ENCODE measurements at places on chromosomes 12 and 14.
A peak's percentile ranks its signal among the peaks of the same experiment; 100 is the strongest.

- DNase-seq = no peak
Observed at GRCh38 chr14:75871181-75871880, 110.5 kb downstream of the TGFB3 start.

DNA sequence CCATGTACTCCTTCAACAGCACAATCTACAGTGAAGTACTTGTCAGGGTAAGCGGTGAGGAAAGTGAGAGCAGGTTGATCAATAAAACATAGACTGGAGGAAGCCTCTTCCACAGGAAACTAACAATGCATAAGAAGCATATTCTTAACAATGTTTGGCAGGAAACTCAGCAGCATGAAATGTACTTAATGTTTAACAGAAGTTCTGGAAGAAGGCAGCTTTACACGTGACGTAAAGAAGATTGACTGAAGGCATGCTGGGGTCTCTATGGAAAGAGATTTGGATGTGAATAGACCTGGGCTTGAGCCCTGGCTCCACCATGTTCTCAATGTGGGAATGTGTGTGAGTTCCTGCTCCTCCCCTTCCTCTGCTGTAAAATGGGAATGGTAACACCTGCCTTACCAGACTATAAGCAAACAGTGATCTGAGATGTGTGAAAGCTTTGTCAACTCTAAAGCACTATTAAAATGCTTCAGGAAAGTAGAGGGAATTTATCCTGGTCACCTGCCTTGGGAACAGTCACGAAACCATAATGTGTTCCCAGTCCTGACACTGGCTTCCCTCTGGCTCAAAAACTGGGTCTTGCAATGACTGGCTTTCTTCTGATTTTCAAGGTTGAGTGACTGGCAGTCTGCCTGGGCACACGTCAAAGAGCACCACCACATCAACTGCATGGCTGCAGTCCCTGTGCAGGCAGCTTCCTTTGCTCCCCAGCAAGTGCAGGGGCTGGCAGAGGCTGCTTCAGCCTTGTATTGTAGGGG, 384.6 kb downstream of the APAF1 start:
- no peak for DNase-seq

DNA sequence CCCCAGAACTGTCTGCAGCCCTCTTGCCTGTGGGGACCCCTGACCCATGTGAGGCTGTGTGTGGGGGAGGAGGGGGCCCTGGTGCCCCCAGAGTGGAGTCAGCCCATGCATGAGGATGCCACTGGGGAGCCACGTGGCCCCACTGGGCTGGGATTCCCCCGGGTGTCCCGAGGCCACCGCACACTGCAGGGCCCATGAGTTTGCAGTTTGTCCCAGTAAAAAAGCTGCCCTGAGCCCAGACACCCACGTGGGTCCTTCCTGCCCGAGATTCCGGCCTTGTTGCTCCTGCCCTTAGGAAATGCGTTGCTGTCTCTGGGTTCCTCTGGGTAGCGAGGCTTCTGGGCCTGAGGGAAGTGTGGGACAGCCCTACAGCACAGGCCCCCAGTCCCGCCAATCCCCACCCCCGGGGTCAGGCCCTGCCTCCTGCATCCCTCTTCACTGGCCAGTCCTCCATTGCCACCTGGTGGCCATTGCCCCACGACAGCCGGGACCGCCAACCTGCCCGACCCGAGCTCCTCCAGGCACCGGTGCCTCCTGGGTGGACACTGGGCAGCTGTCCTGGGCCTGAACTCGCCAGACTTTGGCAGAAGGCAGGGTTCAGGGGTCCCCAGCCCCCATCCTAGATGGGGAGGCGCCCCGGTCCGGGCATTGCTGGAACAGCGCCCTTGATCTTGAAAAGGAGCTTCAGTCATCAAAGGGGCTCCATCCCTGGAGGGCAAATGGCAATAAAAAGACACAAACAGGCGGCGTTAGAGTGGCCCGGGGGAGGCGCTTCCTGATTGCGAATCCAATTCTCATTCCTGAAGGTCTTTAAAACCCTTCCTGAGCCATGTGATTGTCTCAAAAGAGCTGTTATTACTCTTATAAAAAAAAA, 15.6 kb upstream of the C14orf180 start:
- DNase-seq = peak; percentile 44

GRCh38 chr12:1665366-1665765, 25.5 kb upstream of the ADIPOR2 start:
- no peak for DNase-seq

GRCh38 chr14:98015921-98016320, 1218.7 kb downstream of the VRK1 start:
- DNase-seq = no peak

DNA sequence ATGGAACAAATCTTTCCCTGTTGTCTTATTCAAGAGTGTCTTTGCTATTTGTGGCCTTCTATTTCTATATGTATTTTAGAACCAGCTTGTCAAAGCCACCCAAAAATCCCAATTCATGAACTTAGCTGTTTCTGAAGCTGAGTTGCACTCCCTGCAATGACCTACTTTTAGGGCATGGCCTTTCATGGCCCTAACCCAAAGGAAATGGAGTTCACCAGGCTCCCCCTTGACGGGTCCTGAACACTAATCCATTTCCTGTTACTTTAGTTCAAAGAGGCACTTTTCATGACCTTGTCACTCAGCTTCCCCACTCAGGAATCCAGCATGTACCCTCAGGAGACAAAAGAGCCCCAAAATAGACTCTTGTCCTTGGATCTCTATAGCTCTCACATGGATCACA, 7.6 kb downstream of the TMED8 start:
- no peak for DNase-seq

DNA sequence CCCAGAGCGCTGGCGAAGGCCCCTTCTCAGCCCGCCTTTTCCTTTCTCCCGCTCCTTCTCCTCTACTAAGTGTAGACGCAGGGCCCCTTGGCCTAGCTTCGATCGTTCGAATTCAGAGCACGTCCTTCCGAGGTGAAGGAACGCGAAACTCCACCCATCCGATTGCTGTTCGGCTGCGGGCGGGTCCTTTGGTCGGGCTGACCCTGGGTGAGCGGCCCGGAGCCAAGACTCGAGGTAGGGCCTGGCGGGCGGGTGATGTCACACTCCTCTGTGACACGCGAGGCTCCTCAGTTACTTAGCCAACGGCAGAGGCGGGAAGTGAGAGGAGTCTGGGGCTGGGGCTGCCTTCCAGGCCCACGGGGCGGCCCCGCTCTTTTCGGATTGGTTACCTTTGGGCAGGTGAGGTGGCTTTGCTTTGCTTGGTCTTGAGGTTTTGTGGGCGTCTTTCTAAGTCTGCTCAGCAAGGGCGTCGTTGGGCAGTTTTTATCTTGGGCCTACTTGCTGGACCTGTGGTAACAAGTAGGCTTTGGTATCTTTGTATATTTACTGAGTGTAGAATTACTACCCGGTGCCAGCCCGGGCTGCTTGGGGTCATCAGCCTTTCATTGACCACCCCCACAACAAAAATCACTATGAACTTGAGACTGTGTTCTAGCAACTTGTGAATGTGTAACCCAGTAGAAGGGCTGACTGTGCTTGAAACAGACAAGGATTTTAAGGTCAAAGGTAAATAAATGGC, 694 bp downstream of the TMBIM6 start:
- DNase-seq = peak; percentile 86

- DNase-seq = no peak
Observed at GRCh38 chr14:55949708-55950107, 168.5 kb upstream of the PELI2 start.

- no peak for DNase-seq
Observed at GRCh38 chr12:21509768-21510167, 8.2 kb downstream of the GOLT1B start.

- DNase-seq = no peak
Observed at GRCh38 chr14:93870377-93870776, 56.8 kb upstream of the FAM181A start.

- DNase-seq = no peak
Observed at GRCh38 chr14:34912966-34913365, 37.8 kb upstream of the BAZ1A start.

GRCh38 chr12:13851828-13852227, 129.6 kb downstream of the GRIN2B start:
- no peak for DNase-seq

DNA sequence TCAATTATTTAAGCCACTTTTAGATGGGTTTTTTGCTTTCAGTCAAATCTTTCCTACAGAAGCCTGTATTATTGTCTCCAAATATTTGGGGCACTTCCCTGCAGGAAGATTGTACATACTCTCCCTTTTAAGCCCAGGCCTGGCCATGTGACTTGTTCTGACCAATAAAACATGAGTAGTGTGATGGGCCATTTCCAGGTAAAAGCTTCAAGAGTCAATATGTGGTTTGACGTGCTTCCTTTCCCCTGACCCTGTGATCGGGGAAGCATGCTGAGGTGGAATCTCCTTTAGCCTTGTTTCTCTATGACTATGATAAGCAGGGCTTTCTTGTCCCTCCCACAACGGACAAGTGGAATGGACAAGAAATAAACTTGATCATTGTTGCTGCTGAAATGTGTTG, 14.2 kb upstream of the NIN start:
- DNase-seq = no peak

DNA sequence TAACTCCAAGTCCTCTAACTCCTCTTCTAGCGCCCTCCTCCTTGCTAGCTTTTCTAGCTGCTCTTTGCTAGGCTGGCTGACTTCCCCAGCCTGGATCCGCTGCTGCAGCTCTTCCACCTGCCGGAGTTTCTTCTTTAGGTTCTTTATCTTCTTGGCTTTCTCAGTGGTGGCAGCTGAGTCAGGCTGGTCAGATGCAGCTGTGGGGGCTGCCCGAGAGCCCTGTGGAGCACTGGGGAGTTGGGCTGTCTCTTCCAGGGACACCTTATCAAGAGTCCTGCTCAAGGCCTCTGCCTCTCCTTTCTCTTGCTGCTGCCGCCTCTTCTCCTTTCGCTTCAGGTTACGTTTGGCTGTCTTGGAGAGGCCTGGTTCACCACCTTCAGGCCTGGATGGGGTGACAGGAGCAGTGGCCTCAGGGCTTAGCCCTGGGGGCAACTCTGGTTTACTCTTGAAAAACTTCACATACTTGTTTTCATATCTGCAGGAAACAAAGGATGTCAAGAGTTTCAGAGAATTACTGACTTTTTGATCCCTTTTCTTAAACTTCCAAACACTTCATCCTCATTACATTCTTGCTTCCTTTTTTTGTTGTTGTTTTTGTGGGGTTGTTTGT, 25.7 kb downstream of the PYM1 start:
- no peak for DNase-seq

DNA sequence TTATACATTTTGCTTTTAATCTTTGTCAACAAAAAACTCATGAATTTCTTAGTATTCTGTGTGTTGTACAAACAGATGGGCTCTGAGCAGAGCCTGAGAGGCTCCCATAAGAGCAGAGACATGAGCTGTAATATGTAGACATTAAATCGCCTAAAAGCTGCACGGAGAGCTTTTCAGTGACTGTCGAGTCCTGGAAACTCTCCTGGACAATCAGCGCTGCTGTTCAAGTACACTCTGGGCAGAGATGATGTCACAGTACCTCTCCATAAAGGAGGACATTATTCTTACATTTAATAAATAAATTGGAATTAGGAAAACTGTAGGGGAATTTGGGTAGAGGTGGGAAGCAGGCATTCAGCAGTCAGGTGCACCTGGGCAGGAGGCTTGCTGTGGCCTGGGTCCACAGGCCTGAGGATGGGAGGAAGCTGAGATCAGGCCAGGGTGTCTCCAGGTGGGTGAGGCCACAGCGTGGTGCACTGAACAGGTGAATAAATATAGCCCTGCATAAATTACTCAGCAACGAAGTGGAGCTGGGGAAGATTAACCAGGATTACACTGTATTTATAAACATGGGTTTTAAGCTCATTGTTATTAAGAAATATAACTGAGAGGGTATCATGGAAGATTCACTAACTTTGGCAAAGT, 13.3 kb upstream of the TCL1A start:
- no peak for DNase-seq

GRCh38 chr12:132660052-132660451, 27.1 kb downstream of the POLE start:
- no peak for DNase-seq

GRCh38 chr12:24780697-24781368, 168.1 kb downstream of the BCAT1 start:
- peak; percentile 58 for DNase-seq

- peak; percentile 95 for DNase-seq
Observed at GRCh38 chr14:22536853-22537338, 52.1 kb downstream of the DAD1 start.

DNA sequence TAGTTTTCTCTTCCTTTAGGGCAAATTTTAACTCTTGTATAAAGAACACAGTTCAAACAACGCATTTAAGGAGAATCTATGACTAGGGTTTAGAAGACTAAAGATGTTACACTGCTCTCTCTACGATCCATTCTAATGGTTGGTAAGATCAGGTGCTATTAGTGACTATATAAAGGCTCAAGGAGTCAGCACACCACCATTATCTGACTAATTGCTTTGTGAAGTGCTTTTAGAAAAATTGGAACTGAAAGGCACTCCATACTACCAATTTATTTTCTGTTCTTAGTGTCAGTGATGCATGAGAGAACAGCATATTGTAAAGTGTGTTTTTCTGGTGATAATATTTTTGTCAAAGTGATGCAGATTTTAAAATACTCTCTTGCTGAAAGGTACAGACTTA, 136.8 kb downstream of the SYT1 start:
- no peak for DNase-seq

DNA sequence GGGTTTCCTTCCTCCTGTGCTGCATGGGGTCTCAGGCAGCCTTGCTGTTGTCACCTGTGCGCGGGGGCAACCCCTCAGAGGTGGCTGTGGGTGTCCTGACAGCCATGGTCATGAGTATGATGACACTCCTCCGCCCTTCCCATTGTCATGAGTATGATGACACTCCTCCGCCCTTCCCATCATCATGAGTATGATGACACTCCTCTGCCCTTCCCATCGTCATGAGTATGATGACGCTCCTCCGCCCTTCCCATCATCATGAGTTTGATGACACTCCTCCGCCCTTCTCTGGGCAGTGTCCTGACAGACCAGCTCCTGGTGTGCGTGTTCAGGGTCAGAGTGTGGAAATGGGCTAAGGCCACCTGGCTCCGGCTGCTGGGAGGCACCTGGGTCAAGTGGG, 40.0 kb downstream of the FBRSL1 start:
- no peak for DNase-seq

DNA sequence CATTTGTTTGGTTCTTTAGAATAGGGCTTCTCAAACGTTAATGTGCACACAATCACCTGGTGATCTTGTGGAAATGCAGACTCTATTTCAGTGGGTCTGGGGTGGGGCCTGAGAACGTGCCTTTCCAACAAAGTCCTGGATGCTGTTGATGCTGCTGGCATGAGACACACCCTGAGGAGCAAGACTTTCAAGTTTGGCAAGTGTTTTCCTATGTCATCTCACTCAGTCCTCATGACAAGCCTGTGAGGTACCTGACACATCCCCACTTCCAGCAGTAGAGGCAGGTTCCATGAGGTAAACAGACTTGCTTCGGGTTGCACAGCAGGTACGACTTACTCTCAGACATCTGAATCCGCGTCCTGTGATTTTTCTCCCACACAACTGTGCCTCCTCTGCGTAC, 147.1 kb downstream of the MYRFL start:
- no peak for DNase-seq

GRCh38 chr12:3214526-3215365, 137.6 kb downstream of the TSPAN9 start:
- no peak for DNase-seq

DNA sequence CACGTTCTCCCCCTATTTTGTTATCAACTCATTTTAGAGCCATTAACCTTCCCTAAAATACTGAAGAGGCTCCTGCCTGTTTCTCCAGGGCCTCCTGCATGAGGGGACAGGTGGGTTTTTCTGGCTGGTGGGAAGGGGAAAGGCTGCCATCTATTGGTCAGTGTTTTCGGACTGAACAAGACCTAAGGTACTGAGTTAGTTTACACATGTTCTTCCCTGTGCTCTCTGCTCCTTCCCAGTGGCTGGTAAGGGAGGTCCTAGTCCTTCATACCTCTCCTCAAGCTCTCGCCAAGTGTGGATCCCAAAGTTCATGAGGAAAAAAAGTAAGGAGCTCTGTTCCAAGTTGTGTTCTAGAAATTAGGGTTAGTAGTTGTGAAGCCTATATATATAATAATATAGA, 357.5 kb downstream of the FSCB start:
- DNase-seq = no peak

All from fibroblast of skin of scalp (primary cell).